ENCODE measurements at places on chromosomes 7 and 10. TPM values are rescaled to one million over a fixed set of nuclear protein-coding genes. Genes with fewer than 3 reads are reported as not detected.

Gene CASTOR2
- total RNA-seq, result 4.0 TPM

Gene PTPRZ1
- total RNA-seq, result 3.5 TPM

Gene ATXN7L1
- 8.9 TPM for total RNA-seq

Gene FBXO24
- 0.69 TPM for total RNA-seq

Gene SLC25A13
- 59.3 TPM for total RNA-seq

Gene SLC29A4
- total RNA-seq, result 0.33 TPM

Gene TMEM178B
- total RNA-seq, result 0.36 TPM

Gene VWDE
- total RNA-seq, result not detected

Gene KDM7A
- total RNA-seq, result 5.5 TPM

Gene AGR3
- total RNA-seq, result not detected

Gene FGF8
- total RNA-seq, result 0.69 TPM

Gene ITPRID1
- total RNA-seq, result not detected

Gene ZRANB1
- 17.0 TPM for total RNA-seq

Gene CDHR1
- under 0.01 TPM for total RNA-seq

Gene PRKG1
- total RNA-seq, result 8.9 TPM

Gene NAT16
- not detected for total RNA-seq

Gene TFR2
- 0.36 TPM for total RNA-seq

Gene TES
- 20.0 TPM for total RNA-seq

Gene PRKCQ
- not detected for total RNA-seq

Gene CDC14C
- total RNA-seq, result under 0.01 TPM

Gene TNS3
- 140 TPM for total RNA-seq

Gene BUB3
- total RNA-seq, result 216 TPM

Gene TMEM248
- total RNA-seq, result 131 TPM

Gene FRAT2
- total RNA-seq, result 11.4 TPM

Gene MYO3A
- total RNA-seq, result not detected

Gene ATOH7
- total RNA-seq, result 0.15 TPM

Gene POT1
- total RNA-seq, result 32.3 TPM

Gene CPVL
- 1.4 TPM for total RNA-seq

Gene SPOCK2
- 0.33 TPM for total RNA-seq

Gene SNCG
- total RNA-seq, result not detected

Gene HOGA1
- total RNA-seq, result 1.7 TPM

Gene CNTNAP2
- not detected for total RNA-seq

Gene NPY4R
- not detected for total RNA-seq

Gene PITX3
- not detected for total RNA-seq

Gene SPRN
- total RNA-seq, result under 0.01 TPM

Gene PIK3CG
- total RNA-seq, result not detected

Gene GIMAP8
- total RNA-seq, result not detected

Gene CACNB2
- 0.36 TPM for total RNA-seq

Gene ELAPOR2
- total RNA-seq, result 5.6 TPM

Gene MYH16
- total RNA-seq, result not detected

Gene KNDC1
- 0.36 TPM for total RNA-seq

Gene RBAK
- 12.8 TPM for total RNA-seq

Gene IMMP2L
- total RNA-seq, result 9.7 TPM

Gene C10orf53
- total RNA-seq, result not detected

Gene GARIN1A
- total RNA-seq, result 1.1 TPM

Gene ZNF503
- total RNA-seq, result 6.5 TPM

Gene AOC1
- total RNA-seq, result not detected

Gene POLD2
- total RNA-seq, result 153 TPM

Gene AQP1
- under 0.01 TPM for total RNA-seq

Data from melanocyte of skin (primary cell).